ENCODE measurements at places on chromosomes 2 and 18.
A peak's percentile ranks its signal among the peaks of the same experiment; 100 is the strongest.

GRCh38 chr2:46364797-46365457, 67.7 kb downstream of the EPAS1 start:
- no peak for DNase-seq

DNA sequence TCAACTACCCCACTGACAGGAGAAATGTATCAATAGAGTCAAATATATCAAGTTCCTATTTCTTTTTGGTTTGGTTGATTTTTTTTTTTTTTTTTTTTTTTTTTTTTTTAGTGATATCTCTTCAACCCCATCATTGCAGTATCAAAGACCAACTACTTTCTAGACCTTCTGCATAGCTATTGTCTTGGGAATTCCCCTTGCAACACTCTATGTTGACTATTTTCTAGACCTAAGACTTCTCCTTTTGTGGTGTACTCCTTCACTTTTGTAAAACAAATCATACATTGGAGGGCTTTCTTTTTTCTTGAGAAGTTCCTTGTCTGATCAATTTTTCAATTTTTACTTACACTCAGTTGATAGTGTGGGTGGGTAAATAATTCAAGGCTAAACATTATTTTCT, 46.5 kb upstream of the NR4A2 start:
- no peak for DNase-seq

- DNase-seq: no peak
Measured at GRCh38 chr2:42876326-42876751, 84.0 kb upstream of the HAAO start.

DNA sequence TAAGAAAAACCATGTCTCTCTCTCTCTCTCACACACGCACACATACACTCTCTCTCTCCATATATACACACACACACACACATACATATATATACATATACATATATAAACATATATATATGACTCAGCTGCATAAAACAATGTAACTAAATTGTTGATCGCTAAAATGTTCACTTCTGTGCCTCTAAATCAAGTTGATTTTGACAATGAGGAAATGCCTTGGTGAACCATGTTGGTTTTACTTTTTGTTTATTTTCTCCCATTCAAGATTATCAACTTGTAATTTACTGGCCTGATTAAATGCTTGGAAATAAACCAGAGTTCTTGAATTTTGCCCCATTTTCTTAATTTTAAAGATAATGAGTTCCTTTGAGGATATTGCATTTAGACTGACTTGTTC, 500.4 kb downstream of the PARD3B start:
- DNase-seq: no peak

DNA sequence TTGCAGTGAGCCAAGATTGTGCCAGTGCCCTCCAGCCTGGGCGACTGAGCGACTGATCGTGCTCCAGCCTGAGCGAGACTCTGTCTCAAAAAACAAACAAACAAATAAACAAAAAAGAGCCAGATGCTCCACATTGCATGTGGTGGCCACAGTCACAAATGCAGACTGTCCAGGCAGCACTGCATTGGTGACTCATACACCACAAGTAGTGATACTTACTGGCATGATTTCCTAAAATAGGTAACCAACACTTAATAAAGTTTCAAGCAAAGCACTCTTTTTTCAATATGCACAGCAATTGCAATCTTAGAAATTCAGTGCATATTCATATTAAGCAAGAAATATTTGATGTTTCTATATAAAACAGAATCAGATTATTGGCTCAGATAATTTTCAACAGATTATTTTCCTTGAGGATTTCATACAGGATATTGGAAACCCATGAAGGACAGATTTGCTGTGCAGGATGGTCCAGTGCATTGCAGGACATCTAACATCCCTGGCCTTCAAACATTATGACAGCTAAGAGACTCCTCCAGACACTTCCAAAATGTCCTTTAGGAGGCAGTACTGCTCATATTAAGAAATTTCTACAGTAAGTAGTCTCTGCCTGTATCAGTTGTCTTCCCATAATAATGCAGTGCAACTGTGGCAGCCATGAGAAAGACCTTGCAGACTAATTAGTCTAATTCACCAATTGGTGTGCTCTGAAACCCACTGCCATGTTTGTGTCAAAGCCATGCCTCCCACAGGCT, 10.5 kb upstream of the SLC1A4 start:
- DNase-seq: no peak

GRCh38 chr2:120396013-120396860, 50.3 kb downstream of the INHBB start:
- no peak for DNase-seq

GRCh38 chr2:213151437-213152064, at the start of gene IKZF2:
Gene IKZF2, minus strand, starts transcription at chr2:213151612. Its CDS starts 2,983 bp downstream, at chr2:213148629.
- DNase-seq: peak; percentile 45

- no peak for DNase-seq
Measured at GRCh38 chr2:106963156-106963555, 77.2 kb upstream of the ST6GAL2 start.
